T-cell (primary cell): ENCODE measurements at places on chromosomes 12 and 14. TPM values are rescaled to one million over a fixed set of nuclear protein-coding genes. Genes with fewer than 3 reads are reported as not detected.
A peak's percentile ranks its signal among the peaks of the same experiment; 100 is the strongest.

DNA sequence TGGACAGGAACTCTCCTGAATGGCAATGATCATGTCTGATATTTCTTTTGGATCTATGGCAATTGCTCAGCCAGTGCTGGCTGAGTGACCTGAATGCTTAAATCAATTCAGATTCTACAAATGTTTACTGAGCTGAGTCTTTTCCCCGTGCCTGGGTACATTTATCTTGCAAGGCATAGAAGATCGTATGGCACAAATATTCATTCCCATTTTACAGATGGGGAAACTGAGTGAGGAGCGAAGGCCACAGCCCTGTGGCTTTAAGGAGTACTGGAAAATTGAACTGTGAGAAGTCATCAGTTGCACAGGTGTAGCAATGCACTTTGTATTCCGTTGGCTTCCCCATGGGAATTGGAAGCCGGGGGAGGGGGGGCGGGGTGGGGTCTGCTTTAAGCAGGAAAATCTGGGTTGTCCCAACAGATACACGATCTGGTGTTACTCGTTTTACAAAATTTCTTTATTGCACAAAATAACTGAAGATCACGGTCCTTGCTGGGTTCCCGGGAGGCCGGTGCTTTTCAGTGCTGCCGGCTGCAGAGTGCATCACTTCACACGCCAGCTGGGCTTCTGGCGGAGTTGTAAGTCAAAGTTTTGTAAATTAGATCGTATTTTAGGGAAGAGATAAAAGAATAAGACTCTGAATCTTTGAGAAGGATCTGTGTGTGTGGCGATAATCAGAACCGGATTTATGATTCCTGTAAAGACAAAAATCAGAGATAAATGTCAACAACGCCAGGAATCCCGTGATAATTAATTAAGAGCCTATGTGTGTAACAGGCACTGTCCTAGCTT is 75.0 kb upstream of the MAP1LC3B2 start:
- DNase-seq, result no peak
- no peaks in the 10 kb centered on the region for H3K27me3 ChIP-seq
- H3K4me3 ChIP-seq, result no peak overlapping the region
- no peaks in the 10 kb centered on the region for H3K36me3 ChIP-seq

GRCh38 chr14:85536833-85537190 is 6.9 kb downstream of the FLRT2 start:
- no peaks in the 10 kb centered on the region for H3K4me1 ChIP-seq
- no peaks in the 10 kb centered on the region for H3K36me3 ChIP-seq
- DNase-seq, result no peak

DNA sequence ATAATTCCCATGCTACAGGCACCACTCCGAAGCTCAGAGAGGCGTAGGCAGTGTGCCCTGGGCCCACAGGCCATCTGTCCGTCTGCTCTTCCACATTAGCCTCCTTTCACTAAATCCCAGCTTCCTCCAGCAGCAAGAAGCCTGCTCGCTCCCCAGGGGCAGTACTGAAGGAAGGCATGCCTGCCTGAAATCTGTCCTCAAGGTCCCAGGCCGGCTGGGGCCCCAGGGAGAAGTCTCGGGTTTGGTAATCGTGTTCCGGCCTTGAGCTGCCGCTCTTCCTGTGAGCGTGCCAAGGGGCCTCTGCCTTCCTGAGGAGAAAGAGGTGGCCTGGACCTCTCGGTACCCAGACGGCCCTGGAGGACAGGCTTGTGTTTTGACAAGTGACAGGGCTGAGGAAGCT is 15.2 kb upstream of the DLK1 start:
- H3K4me3 ChIP-seq, result no peak overlapping the region
- H3K27me3 ChIP-seq, result peaks cover 62% of the 10 kb centered on the region
- no peaks in the 10 kb centered on the region for H3K4me1 ChIP-seq
- no peaks in the 10 kb centered on the region for H3K36me3 ChIP-seq
- DNase-seq, result no peak

- no peak overlapping the region for H3K4me3 ChIP-seq
- no peaks in the 10 kb centered on the region for H3K27me3 ChIP-seq
- peaks cover 7% of the 10 kb centered on the region for H3K36me3 ChIP-seq
- H3K4me1 ChIP-seq, result peaks cover 5% of the 10 kb centered on the region
- no peak overlapping the region for H3K27ac ChIP-seq
Observed at GRCh38 chr12:11836282-11837151, 187.0 kb downstream of the ETV6 start.

DNA sequence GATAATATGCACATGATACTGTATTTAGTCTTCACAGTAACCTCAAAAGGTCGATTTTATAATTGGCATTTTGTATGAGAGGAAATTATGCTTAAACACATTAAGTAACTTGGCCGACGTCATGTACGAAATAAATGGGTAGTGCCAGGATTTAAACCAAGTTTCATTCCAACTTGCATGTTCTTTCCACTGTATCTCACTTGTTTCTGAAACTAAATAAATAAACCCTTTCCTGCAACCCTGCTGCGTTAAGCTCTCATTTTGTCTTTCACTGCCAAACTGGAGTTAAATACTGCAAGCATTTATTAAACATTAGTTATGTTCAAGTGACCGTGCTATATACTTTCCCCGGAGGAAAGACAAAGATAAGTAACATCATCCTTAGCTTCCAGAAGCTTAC is 293.9 kb upstream of the PRKD1 start:
- no peak for DNase-seq
- H3K27ac ChIP-seq, result no peak overlapping the region
- H3K4me1 ChIP-seq, result no peaks in the 10 kb centered on the region
- no peaks in the 10 kb centered on the region for H3K27me3 ChIP-seq
- no peak overlapping the region for H3K4me3 ChIP-seq

- H3K4me3 ChIP-seq, result no peak overlapping the region
- no peak overlapping the region for H3K27ac ChIP-seq
- H3K36me3 ChIP-seq, result no peaks in the 10 kb centered on the region
Observed at GRCh38 chr12:42039577-42039976, 105.1 kb downstream of the GXYLT1 start.

GRCh38 chr12:27190761-27191160 is 53.3 kb upstream of the STK38L start:
- no peak overlapping the region for H3K4me3 ChIP-seq
- H3K4me1 ChIP-seq, result no peaks in the 10 kb centered on the region
- no peaks in the 10 kb centered on the region for H3K27me3 ChIP-seq
- no peak overlapping the region for H3K27ac ChIP-seq
- H3K36me3 ChIP-seq, result no peaks in the 10 kb centered on the region

- no peaks in the 10 kb centered on the region for H3K4me1 ChIP-seq
- no peak overlapping the region for H3K27ac ChIP-seq
- H3K36me3 ChIP-seq, result peaks cover 83% of the 10 kb centered on the region
Observed at GRCh38 chr12:109489955-109490565, 12.6 kb downstream of the UBE3B start.

The SPIC gene
- total RNA-seq, result not detected

- H3K4me1 ChIP-seq, result no peaks in the 10 kb centered on the region
- H3K27me3 ChIP-seq, result peaks cover 18% of the 10 kb centered on the region
- no peak overlapping the region for H3K27ac ChIP-seq
- no peak overlapping the region for H3K4me3 ChIP-seq
- no peak for DNase-seq
Observed at GRCh38 chr12:130026608-130027176, 122.9 kb upstream of the TMEM132D start.

The LRFN5 gene
- total RNA-seq, result not detected

GRCh38 chr14:34302654-34303053 is 159.4 kb downstream of the SPTSSA start:
- no peak for DNase-seq
- no peaks in the 10 kb centered on the region for H3K4me1 ChIP-seq
- no peaks in the 10 kb centered on the region for H3K27me3 ChIP-seq
- no peak overlapping the region for H3K4me3 ChIP-seq
- H3K36me3 ChIP-seq, result no peaks in the 10 kb centered on the region
- H3K27ac ChIP-seq, result no peak overlapping the region

DNA sequence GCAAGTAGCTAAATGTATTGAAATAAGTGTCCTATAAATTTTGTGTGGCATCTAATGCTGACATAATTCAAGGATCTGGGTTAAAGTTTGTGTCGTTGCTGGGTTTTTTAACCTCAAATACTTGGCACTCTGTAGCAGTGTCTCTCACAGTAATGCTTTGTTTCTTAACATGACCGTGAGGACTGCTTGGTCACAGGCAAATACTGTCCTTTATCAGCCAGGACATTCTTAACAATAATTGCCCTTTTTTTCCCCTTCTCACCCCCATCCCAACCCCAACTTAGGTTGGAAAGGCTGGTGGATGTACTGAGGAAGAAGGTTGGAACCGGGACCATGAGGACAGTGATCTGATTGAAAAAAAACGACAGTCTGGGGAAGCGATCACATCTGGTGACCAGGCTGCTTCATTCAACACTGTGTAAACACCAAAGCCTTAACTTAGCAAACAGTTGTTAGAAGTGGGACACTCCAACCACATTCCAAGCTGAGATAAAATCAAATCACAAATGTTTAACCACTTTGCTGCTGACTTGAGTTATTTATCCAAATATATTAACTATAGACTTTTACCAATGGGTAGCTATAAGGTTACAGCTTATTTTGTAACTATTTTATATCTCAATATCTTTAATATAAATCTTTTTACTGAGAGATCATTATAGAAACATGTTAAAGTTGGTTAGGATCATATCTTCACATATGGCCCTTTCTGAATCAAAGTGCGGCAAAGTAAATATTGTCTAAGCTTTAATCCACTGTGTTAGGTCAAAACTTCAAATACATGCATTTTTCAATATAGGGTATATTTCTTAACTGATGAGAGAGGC is 48.2 kb downstream of the FOXA1 start:
- H3K4me1 ChIP-seq, result no peaks in the 10 kb centered on the region
- no peak overlapping the region for H3K27ac ChIP-seq
- no peaks in the 10 kb centered on the region for H3K27me3 ChIP-seq
- H3K36me3 ChIP-seq, result no peaks in the 10 kb centered on the region

GRCh38 chr14:87934185-87934584 is 58.8 kb downstream of the GALC start:
- no peak for DNase-seq
- H3K4me1 ChIP-seq, result no peaks in the 10 kb centered on the region
- H3K4me3 ChIP-seq, result no peak overlapping the region
- no peaks in the 10 kb centered on the region for H3K27me3 ChIP-seq
- H3K27ac ChIP-seq, result no peak overlapping the region

DNA sequence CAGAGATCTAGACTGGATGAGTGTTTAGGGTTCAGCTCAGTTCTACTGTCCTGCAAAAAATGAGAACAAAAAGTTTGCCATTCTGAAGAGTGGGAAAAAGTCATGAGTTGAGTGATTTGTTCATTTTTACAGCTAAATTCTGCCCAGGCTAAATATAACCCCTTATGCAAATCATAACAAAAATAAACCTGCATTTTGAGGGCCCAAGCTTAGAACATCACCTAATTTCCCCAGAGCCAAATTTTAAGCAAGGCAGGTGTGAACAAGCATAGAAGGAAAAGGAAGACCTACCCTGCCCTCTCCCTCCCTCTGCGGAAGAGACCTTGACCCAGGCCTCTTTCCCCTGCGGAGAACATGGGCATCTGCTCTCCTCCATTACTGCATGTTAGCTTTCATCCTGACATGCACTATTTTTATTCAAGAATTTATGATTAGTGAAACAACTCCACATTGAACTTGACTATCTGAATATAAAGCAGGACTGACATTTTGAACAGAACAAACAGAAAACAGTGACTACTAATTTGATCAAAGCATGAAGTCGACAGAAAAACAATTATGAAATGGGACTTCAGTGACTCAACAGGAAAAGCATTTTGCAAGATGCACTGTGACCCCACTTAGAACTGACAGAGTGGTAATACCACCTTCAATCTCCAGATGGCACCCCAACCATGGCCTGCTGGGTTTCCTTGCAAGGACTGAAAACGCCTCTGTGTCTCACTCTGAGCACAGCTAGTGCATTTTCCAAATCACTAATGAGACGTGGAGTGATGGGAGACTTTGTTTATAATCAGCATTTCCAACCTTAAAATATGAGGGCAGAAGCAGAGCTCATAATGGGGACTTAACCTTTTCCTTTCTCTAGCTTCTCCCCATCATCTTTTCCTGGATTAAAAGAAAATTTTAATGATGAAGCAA is 30.9 kb upstream of the SELPLG start:
- peak overlapping the region; percentile 44 for H3K27ac ChIP-seq
- no peaks in the 10 kb centered on the region for H3K4me1 ChIP-seq
- DNase-seq, result peak; percentile 81
- H3K4me3 ChIP-seq, result no peak overlapping the region
- no peaks in the 10 kb centered on the region for H3K27me3 ChIP-seq

DNA sequence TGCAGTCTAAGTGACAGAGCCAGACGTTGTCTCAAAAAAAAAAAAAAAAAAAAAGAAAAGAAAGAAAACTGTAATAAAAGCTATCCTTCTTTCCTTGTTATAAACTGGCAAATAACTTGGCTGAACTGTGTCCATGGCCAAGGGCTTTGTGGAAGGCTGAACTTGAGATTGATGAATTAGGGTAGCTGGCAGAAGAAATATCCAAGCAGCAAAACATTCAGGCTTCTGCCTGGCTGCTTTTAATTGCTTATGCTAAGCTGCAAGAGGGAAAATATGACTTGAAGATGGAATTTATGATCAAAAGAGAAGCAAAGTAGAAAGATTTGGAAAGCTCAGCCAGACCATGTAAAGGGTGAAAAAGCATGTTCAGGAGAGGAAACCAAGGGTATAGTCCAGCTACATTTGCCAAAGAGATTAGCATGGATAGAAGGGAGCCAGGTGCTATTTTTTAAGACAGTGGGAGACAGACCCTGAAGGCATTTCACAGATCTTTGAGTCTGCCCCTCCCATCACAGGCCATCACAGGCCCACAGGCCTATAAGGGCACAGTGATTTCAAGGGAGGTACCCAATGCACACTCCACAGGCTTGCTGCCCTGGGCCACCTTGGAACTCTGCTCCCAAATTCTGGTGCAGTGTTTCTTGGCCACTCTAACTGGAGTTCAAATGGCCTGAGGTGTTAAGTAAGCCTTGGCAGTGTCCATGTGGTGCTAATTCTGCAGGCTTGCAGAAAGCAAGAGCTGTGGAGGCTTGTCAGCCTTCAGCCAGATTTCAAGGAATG is 226.0 kb downstream of the AEBP2 start:
- no peak overlapping the region for H3K4me3 ChIP-seq
- DNase-seq, result no peak
- no peaks in the 10 kb centered on the region for H3K4me1 ChIP-seq
- H3K27ac ChIP-seq, result no peak overlapping the region

- no peaks in the 10 kb centered on the region for H3K4me1 ChIP-seq
- H3K27ac ChIP-seq, result no peak overlapping the region
- no peak for DNase-seq
- no peak overlapping the region for H3K4me3 ChIP-seq
- no peaks in the 10 kb centered on the region for H3K36me3 ChIP-seq
Observed at GRCh38 chr12:30422844-30423243, 272.8 kb downstream of the IPO8 start.

DNA sequence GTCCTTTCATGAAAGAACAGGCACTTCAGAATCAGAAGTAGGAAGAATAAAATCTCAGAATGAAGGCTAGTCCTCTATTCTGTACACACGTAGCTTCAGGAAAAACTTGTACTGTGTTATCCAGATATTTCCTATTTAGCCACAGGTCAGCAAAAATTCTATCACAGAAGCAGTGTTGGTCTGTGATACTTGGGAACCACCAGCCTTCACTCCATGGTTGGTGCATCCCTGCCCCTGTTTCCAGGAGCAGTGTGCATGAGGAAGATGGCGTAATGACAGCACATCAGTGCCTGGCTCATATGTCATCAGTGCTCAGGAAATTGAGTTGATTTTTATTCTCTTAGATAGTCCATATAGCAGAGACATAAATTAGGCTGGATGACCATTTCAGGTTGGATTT is 87.7 kb downstream of the SAMD4A start:
- no peaks in the 10 kb centered on the region for H3K36me3 ChIP-seq
- H3K27me3 ChIP-seq, result peaks cover 12% of the 10 kb centered on the region
- H3K4me3 ChIP-seq, result no peak overlapping the region
- no peak for DNase-seq
